ENCODE measurements at places on chromosomes 13 and 19.

DNA sequence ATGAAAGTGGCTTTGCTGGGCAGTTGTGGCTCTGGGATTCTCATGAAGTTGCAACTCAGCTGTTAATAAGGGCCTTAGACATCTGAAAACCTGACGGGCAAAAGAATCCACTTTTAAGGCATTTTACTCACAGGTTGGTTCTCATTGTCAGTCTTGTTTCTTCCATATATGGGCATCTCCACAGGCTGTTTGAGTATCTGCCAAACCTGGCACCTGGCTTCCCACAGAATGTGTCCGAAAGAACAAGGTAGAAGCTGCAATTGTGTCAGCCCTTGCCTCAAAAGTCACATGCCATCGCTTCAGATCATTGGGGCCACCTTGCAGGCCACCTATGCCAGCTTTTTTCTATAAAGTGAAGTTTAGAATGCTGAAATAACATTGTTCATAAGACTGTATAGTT is 102.4 kb downstream of the KCTD12 start:
- DNase-seq: no peak

GRCh38 chr13:111186305-111186935 is 71.3 kb downstream of the ARHGEF7 start:
- DNase-seq: no peak

- no peak for DNase-seq
These were observed 64.9 kb downstream of the CRYL1 start for GRCh38 chr13:20460761-20461160.

DNA sequence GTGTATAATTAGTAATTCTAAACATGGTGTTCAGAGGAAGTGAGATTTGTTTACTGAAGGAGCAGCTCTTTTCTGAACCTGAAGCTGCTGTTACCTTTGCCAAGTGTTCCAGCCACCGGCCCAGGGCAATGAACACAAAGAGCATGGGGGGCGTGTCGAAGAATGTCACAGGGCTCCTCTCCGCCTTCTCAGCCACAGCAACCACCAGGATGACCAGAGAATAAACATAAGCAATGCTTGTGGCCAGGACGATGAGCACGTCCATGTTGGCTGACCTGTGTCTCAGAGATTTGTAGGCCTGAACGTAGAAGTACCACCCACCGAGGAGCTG is 53.1 kb downstream of the ATP7B start:
- no peak for DNase-seq

DNA sequence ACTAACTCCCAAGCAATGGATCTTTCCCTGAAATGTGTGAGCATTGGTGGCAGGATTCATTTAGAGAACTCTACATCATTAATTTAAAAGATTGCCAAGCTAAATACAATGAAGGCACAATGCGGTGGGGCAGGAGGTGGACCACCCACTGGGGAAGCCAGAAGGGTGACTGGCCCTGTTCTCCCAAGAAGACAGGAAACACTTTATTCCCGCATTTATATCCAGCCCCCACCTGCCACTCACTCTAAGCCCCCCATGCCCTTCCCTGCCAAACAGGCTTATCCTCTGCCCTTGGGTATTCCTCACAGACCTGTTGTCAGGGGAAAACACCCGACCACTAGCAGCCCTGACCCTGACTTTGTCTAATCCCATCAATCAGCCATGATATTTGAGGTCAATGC is 189.1 kb upstream of the UBL3 start:
- DNase-seq: no peak

GRCh38 chr19:39557811-39558623 is 18.1 kb upstream of the EID2 start:
- no peak for DNase-seq

- DNase-seq: no peak
These were observed 42.3 kb downstream of the POLR1D start for GRCh38 chr13:27663947-27664346.

DNA sequence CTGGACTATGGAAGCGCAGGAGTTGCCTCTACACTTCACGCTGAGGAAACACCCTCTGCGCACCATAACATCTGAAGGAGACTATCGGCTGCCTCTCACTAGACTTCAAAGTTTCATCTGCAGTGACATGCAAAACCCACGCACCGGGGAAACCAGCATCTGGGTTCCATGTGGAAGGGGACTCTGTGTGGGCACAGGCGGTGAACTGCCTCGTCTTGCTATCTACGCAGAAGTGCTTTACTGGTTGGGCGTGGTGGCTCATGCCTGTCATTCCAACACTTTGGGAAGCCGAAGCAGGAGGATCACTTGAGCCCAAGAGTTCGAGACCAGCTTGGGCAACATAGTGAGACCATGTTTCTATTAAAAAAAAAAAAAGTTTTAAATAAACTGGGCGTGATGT is 116.4 kb downstream of the STK24 start:
- DNase-seq: no peak

- no peak for DNase-seq
These were observed 67.2 kb upstream of the FNDC3A start for GRCh38 chr13:48908381-48909055.

GRCh38 chr13:44195245-44195644 is 178.4 kb upstream of the SERP2 start:
- DNase-seq: no peak

Measured in activated T-helper 1 cell treated with Interleukin-2 at 50 U/mL for 16 hours (primary cell).